ENCODE measurements at places on chromosomes 7 and 10.

- no peak for DNase-seq
Observed at GRCh38 chr7:105473163-105473562, 48.9 kb downstream of the PUS7 start.

- DNase-seq, result no peak
Observed at GRCh38 chr10:48289501-48290238, 15.2 kb upstream of the FRMPD2 start.

GRCh38 chr7:150665089-150665748 lies 20.3 kb upstream of the GIMAP2 start:
- no peak for DNase-seq

- DNase-seq, result no peak
Observed at GRCh38 chr10:26432938-26433337, 5.2 kb upstream of the APBB1IP start.

GRCh38 chr7:8433477-8434289 lies at the start of gene NXPH1:
TSS of gene NXPH1 (plus strand) at chr7:8433609.
- DNase-seq, result no peak

DNA sequence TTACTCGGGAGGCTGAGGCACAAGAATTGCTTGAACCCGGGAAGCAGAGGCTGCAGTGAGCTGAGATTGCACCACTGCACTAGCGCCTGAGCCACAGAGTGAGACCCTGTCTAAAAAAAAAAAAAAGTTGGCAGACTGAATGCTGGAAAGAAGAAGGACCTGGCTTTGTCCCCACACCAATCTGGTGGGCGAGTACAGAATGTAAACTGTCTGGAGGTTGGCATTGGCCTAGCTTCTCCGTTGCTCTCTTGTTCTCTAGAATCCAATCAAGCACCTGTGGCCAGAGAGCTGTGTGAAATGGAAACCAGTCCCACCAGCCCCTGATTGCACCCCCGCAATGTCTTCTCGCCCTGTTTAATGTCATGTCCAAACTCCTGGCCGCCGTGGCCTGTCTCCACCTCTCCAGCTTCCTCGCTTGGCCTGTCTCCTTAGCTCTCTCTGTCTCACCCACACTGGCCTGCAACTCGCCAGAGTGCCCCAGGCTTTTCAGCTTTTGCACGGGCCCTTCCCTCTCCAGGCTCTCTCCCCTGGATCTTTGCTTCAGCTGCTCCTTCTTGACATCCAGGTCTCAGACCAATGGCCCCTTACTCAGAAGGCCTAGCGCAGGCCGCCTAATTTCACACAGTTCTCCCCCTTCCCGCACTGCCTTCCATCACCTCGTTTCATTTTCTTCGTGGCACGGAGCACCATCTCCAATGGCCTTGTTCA lies 670 bp upstream of the AGK start:
- DNase-seq, result no peak

DNA sequence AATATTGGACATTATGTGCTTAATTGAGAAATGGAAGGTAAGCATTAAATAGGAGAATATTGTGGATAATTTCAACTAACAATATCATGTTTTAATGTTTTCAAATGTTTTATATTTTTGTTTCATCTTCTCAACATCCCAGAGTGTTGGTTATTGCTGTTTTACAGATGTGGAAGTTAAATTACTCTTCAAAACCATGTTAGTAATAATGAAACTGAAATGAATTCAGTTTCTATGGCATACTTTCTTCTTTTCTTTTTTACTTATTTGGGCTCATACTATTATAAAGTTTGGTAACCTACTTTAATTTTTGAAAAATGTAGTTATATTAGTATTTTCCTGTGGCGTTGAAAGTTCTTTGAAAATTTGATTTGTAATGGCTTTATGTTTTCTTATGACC lies 4.2 kb downstream of the GLRX3 start:
- no peak for DNase-seq

DNA sequence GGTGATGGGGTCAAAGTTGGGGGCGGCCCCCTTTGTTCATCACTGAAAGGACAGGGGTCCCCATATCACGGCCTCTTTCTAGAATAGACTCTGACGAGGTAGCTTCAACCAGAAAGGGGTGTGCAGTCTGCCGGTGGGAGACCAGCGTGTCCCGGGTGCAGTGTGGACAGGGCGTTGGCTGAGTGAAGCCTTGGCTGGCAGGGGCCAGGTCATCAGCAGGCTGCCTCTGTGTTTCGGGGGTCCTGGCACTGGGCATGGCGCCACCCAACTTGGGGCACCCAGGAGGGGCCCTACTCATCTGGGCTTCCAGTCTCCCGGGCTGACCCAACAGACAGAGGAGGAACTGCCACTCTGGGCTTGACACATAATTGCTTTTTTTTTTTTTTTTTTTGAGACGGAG lies 3.5 kb upstream of the AMZ1 start:
- no peak for DNase-seq

DNA sequence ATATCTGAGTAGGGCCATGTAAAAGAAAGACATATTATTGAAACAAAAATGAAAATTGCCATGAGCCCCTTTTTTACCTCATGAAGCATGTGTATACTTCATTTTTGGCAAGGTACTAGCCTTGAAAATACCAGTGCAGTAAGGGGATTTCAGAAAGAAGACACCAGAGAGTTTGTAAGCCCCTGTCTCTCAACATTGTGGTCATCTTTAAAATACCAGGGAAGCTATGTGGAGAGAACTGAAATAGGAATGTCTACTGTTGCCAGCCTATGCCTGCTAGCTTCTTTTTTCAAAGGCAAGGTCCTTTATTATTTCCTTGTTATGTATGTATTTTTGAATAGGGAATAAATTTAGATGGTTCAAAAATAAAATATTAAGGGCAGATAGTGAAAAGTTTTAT lies 57.8 kb downstream of the CASD1 start:
- no peak for DNase-seq

- no peak for DNase-seq
Observed at GRCh38 chr10:18235477-18235876, 95.3 kb downstream of the CACNB2 start.

- no peak for DNase-seq
Observed at GRCh38 chr7:128063088-128063487, 31.9 kb upstream of the LRRC4 start.

- DNase-seq, result no peak
Observed at GRCh38 chr7:17633067-17633466, 307.2 kb downstream of the SNX13 start.
